ENCODE measurements at places on chromosomes 2 and 18.

DNA sequence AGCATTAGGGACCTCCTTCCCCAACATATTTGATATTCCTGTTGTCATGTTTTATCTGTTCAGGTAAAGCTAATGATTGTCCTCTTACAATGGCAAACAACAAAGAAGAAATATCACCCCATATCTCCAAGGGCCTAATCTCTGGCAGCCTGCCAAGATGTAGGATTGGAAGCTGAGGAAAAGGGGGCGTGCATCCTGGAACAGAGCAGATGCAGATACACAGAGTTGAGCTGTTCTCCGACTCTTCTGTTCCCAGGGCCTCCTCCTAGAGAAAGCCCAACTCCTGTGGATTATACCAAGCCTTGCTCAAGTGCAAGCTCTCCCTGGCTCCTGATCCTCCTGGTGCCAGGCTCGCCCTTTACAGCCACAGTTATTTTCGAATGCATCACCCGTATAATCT is 35.2 kb upstream of the CD207 start:
- DNase-seq: no peak

DNA sequence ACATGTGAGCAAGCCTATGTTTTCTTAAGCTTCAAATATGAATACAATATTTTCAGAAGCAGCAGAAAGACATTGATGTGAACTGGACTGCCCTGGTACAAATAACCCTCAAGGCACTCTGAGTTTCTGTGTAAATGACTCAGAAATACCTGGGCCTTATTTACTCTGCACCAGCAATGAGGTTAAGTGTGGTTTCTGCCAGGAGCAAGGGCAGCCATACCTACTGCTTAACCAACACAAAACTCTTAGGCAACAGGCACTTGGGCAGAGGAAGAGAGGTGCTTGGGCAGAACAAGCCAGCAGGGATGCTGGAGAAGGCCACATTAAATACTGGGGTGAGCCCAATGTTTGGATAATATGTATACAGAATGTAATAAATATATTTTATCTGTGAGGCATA is 29.4 kb upstream of the ARL5A start:
- DNase-seq: no peak

DNA sequence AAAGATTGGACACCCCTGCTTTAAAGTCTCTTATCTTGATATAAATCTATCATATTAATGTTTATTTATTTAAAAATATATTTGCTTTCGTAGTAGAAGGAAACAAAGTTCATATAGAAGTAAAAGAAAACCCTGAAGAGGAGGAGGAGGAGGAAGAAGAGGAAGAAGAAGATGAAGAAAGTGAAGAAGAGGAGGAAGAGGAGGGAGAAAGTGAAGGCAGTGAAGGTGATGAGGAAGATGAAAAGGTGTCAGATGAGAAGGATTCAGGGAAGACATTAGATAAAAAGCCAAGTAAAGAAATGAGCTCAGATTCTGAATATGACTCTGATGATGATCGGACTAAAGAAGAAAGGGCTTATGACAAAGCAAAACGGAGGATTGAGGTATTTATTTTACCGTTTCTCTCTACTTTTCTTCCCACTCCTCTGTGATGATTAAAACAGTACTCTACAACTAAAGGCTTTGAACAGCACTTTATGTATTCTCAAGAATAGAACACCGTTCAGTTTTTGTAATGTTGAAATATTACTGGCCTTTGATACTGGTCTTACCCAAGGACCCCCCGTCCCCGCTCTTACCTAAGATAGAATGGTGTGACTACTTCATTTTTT is 39.2 kb downstream of the EIF5B start:
- DNase-seq: no peak

DNA sequence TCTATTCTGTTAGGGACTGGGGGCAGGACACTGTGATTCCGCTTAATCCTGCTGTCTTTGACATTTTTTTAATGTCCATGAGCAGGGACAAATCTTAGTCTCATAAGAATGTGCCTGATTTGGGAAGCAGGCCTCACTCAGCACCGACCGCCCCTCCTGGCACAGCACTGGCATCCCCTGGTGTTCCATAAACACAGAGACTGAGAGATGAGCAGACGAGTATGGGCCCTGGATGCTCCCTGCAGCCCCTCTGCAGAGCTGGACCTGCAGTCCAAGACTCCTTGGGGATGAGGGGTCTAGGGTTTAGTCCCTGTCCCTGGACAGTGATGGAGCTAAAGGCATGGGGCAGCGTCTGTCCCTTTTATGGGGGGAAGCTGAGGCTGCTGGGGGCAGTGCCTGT is 81.6 kb downstream of the NDUFA10 start:
- no peak for DNase-seq

DNA sequence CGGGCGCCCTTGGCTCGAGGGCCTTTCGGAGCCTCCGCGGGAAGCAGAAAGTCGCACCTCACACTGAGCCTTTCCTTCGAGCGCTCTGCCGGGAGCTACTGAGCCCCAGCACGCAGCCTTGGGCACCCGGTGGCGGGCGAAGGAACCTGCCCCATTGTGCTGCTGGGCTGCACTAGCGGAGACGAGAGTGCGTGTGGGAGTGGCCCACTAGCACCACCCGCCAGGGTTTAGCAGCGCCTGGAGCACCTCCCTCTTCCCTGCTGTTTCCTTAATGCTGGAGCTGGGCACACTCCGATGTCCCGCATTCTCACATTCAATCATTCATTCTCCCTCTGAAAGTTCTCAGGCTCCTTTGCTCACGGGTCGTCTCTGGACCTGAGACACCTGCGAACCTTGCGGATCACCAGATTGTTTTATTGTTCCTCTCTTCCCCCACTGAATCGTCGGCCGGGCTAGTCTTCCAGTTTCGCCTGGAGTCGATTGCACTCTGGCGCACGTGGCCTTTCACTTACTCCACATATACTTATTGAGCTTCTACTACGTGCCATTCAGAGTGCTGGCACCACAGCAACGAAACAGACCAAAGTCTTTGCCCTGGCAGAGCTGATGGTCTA is 8.5 kb upstream of the PAX3 start:
- DNase-seq: no peak

GRCh38 chr2:167192833-167193232 is 304.6 kb downstream of the XIRP2 start:
- DNase-seq: no peak

DNA sequence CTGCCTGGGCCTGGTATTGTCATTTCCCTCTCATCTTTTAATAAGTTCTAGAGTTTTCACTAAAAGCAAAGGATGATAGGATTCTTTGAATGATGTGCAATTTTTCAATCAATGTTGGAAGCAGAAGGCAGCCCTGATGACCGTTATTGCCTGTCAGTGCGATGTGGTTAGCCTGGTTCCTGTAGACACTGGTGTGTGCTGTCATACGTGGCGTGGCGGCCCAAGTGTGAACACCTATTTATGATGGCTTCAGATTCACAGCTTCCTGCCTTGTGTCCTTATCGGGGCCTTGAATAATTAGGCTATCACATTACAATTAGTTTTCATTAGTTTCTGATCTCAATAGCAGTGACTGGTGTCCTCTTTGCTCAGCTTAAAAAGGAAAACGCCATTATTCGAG is 218.5 kb downstream of the TPGS2 start:
- DNase-seq: no peak

DNA sequence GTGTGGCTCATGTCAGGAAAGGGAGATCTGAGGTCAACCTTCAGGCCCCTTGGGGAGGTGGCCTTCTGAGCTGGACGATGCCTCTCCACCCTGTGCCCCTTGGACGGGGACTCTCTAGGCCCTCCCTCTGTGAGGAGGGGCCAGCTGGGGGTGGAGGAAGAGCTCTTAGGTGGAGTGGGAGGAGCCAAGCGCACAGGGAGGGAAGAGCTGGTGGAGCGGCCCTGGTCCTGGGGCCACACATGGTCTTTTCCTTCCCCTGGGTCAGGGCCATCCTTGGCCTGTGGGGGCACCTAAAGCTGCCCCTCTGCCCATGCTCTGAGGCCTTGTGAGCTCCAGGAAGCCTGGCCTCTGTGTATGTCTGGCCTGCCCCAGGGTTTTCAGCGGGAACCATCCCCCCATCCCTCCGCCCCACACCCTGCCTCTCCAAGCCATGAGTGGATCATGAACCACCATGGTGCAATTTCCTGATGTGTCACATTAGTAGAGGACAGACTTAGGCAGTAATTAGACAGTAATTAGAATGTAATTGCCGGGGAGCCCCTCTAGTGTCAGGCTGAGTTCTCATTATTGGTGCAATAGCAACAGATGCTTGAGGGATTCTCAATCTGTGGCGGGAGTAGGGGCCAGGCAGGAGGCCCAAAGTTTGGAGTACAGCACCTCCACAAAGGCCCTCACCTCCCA is 63.0 kb downstream of the GLI2 start:
- DNase-seq: no peak

DNA sequence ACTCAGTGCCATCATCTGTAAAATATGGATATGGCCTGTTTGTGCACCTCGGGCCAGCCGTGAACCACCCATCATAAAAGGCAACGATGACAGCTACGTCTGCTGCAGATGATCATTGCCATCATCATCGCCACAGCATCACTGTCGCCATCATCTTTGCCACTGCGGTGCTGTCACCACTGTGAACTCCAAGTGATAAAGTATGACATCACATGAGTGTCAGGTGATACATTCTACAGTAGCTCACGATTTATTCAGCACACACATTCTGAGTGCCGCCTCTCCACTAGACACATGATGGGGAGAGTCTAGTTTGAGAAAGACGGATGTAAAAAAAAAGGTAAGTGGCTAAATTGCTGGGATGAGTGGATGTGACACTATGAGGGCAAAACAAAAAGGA is 755.4 kb upstream of the RAB6C start:
- no peak for DNase-seq

GRCh38 chr2:196208915-196209314 is 37.5 kb upstream of the STK17B start:
- no peak for DNase-seq

- no peak for DNase-seq
Observed at GRCh38 chr2:85145116-85145820, 12.1 kb downstream of the TCF7L1 start.

DNA sequence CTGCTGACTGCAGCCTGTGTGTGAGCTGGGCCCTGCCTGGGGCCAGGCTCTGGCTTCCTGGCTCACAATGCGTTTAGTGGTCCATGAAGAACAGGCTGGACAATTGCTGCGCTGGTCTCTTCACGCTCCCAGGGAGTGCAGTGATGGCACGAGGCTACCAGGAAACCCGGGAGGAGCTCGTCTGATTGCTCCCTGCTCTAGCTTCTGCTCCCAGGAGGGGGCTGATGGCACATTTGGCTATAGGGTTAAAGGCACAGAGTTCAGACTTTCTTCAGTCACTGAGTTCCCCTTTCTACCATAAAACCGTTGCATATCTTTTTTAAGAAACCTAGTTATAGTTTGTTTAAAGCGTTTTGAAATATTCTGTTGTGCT is 60.1 kb downstream of the KCNF1 start:
- DNase-seq: no peak

GRCh38 chr2:101124643-101125366 is 26.4 kb downstream of the TBC1D8 start:
- no peak for DNase-seq

DNA sequence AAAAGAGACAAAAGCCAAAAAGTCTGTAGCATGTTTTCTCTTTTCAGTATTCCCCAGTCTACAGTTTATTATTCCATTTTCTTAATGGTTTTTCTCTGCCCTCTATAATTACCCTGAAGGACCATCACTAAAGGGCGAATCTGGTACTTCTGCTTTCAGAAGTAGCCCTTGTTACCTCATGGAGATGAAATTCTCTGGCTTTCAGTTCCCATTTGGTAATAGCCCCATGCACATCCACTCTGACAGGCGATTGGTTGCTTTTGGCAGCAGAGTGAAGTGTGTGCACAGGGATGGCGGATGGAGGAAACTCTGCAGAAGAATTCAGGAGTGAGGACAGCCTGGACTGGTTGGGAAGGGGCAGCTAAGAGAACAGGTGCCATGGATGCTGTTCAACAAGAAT is 66.3 kb upstream of the NABP1 start:
- peak; percentile 21 for DNase-seq

DNA sequence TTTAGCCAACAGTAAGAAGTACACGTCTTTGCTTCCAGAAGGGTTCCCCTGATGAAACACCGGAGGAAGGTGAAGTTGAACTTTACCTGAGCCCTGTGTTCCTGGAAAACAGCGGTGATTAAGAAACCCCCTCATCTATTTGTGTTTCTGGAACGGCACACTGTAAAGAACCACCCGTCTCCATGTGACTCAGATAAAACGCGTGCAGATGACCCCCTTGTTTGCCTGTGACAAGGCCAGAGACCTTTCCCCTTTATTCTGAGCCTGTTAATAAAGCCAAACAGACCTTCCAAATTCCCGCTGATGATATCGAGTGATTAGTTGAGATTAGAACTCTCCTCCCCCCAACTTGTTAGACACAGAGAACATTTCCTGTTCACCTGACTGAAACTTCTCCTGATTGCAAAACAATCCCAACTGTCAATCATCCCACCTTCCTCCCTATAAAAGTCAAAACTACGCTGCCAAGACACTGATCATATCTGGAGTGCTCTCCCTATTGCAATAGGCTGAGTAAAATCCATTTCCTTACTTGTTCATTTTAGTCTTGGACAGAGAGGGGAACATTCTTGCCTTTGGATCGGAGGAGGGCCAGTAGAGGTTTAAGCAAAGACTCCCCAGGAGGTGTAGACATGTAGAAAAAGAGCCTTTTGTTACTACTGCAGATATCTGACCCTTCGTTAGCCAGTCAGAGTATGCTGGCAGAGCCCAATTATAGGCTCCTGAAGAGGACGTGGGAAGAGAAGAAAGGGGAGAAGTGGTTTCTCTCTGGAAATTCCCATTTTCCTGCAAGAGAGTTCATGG is 914 bp upstream of the IWS1 start:
- DNase-seq: no peak

All from ascending aorta (tissue), 2 donors.